ENCODE measurements at places on chromosomes 3 and 15.
A peak's percentile ranks its signal among the peaks of the same experiment; 100 is the strongest.

- no peak for DNase-seq
Observed at GRCh38 chr3:18657858-18658820, 233.0 kb upstream of the SATB1 start.

DNA sequence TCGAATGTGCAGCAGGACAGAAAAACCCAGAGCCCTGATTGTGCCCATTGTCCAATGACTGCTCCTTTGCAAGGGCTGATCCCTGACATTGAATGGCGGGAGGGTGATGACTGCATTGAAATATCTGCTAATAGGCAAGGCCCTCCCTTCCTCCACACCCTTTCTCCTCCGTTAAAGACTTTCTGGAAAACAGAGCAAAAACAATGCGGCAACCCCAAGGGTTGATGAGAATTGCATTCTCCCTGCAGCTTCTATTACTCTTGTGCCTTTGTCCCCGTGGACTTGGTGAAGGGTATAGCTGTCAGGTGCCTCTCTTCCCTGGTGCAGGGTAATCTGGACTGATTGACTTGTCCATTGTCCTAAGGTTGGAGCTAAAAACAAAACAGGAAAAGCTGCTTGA lies 71.8 kb downstream of the THSD4 start:
- DNase-seq = no peak

DNA sequence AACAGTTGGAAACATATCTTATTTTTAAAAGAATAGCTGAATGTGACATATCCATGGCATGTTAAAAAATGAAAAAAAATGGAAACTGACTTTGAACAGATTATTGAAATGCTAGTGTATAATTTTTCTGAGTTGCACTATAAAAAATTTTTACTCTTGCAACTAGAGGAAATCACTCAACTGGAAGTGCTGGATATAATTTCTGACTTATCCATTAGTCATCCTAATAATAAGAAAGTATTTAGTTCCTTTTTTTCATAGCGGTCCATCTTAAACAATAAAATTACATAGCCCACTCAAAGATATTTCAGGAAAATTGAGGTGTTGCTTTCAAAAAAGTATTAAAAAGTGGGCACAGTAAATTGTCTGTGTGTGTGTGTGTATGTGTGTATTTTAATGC lies 80.7 kb downstream of the MBNL1 start:
- DNase-seq = no peak

- DNase-seq = no peak
Observed at GRCh38 chr3:178498871-178499270, 37.4 kb upstream of the KCNMB2 start.

DNA sequence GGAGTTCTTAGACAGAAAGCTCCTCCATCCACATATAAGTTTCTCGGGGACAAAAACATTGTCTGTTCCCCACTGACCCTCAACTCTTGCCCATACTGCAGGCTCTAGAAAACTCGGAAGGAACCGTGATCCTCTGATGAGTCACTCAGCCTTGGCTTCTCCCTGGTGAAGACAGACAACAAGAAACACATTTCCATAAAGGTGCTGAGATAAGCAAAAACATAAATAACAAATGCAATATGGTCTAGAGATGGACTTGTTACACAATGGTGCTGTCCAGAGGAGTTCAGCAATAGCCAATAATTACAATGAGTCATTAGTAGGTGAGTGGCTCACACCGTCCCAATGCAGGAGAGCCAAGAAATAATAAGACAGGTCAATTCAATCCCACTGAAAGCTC lies 43.7 kb downstream of the MAGI1 start:
- DNase-seq = no peak

- no peak for DNase-seq
Observed at GRCh38 chr3:15512166-15512565, 9.3 kb downstream of the COLQ start.

GRCh38 chr15:71810256-71811035 lies at the start of gene NR2E3:
NR2E3 (plus strand) TSS chr15:71810554; CDS start chr15:71810744, 190 bp downstream.
- DNase-seq = no peak

DNA sequence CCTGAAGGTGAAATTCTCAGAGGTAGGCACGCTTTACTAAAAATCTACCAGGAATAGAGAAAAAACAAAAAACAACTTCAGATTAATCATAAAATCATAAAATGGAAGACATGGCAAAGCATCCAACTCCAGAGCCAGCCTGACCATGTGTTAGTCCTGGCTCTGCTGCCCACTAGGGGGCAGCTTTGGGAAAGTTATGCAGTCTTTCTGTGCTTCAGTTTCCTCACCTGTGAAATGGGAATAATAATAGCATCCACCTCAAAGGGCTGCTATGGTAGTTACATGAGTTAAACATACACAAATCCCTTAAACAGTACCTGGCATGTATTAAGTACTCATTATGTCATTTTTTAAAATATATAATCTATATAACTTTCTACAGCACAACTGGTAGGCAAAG lies 52.3 kb downstream of the WNT5A start:
- DNase-seq = no peak

GRCh38 chr3:143321058-143321769 lies 201.6 kb downstream of the CHST2 start:
- peak; percentile 25 for DNase-seq

DNA sequence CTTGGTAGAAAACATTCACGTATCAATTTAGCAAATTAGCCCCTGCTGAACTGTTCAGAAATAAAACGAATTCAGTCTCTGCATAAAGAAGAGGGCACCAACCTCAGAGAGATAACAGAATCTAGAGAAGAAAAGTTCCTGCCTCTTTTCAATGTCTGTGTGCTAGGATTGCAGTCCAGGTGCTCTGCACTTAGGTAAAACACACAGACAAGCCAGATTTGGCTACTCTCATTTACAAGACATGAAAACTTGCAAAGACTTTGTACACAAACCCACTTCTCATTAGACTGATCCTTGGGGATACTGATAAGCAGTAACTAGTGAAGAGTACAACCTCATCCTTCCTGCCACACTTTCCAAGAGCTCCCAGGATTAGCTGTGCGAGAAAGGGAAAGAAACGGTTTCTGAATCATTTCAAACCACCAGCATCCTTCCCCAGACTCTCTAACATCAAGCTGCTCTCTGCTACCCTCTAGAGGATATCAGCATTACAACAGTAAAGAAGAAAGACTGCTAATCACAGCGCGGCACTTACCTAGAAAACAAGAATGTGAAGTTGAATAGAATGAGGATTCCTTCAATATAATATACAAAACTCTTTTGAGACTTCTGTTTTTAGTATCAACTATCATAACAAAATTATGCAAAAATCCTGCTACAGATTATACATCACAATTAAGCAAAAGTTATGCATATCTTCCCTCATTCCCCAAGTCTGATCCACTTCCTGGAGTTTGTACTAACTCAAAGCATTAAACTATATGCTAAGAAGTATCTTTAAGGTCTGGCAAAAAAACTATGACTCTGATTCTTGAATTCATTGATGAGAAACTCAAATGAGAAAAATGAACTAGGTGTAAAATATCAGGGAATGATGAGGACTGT lies 306.4 kb downstream of the MAGI1 start:
- peak; percentile 34 for DNase-seq

DNA sequence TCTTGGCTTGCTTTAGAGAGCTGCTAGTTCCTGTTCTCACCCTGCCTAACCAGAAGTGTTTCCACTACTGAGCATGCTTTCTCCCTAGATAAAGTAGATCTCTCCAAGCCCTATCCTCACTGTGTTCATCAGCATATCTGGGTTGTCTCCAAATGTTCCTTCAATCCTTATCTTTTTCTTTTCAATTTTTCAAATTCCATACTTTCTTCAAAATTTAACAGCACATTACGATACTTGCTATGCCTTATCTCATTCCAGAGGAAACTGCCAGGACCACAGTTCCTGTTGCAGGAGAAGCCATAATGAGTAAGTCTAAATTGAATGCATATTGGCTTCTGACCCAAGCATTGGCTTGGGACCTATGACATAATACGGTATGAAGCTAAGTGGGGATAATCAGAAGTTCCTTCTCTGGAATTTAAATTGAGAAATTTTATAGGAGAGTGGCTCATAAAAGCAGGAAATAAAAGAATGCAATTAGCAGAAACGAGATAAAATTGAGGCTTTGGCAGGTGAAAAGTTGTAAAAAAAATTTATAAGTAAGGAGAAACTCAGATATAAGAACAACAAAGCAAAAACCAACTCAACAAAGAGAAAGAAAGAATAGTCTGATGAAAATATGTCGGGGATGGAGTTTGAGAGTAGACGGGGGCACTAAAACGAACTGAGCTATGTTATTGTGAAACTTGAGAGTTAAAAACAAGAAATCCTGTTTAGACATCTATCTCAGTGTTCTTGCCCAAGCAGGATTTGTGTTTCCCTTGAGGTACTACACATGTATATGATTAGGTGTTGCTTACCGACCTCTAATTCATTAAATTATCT lies 631.7 kb upstream of the CCDC54 start:
- no peak for DNase-seq

GRCh38 chr15:82165948-82166376 lies 96.6 kb downstream of the EFL1 start:
- no peak for DNase-seq

DNA sequence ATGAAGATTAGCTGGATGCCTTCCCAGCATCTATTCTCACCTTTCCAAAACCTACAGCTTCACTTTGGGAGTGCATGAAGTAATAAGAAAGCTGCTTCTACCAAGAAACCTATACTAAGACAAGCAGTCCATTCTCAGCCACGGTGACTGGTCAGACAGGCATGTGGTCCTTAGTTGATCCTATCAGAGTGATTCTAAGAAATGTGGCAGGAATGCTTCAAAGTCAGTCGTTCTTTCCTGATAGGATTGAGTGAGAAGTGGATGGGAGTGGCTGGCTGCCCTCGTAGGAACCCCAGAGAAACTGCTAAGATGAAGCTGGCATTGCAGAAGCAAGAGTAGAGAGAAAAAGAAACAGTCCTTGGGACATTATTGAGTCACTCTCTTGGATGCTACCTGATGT lies 16.6 kb downstream of the FOXB1 start:
- DNase-seq = no peak

DNA sequence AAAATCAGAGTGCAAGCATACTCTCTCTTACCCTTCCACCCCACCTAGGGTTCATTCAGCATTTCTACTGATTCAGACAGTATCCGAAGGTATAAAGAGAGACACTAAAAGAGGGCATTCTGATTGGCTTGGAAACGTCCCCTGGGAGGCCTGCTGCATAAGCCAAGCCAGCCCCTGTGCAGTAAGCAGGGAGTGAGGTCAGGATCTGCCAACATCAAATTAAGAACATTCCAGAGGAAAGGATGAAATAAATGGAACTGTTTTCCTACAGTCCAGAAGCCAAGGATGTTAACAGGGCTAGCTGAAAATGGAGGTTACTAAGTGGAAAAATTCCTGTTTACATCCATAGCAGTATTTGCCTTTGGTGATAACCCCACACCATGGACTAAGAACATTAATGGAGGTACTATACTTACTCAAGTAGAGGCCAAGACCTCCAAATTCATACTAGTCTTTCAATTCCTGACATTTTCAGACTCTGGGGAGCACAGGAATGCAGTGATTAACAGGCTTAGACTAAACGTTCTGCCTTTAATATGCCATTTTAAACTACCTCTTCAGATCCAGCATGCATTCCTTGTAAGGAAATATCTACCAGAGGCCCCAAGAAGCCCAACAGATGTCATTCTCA lies 34.5 kb downstream of the NPTN start:
- DNase-seq = no peak

GRCh38 chr15:77418966-77419835 lies 703 bp downstream of the PEAK1 start:
- DNase-seq = no peak

DNA sequence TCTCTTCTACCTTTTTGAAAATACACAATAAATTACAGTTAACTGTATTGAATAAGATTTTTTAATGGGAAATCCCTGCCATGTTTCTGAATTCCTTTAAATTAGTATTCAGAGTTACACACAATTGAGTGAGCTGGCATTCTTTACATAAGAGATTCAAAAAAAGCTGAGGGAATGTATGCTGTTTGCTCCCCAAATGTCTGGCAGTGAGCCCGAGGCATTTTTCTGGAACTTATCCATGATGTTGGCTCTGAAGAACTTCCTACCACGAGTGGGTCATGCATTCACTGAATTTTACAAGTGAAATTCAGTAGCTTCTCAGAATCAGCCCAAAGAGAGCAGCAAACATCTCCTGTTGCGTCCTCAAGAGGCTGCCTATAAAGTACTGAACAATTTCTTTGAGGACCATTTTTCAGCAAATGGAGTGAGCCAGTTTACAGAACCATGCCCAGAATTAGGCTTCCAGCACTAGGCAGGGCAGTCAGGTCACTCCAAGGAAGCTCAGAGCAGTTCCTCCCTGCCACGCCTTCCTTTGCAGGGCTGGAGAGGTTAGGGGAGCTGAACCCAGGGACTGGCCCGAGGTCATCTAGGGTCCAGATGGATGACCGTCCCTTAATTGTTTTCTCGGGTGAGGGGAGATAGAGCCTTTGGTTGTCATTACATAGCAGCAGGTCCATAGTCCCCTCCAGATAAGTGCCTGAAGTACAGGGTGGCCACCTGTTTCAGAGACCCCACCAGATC lies 21.2 kb downstream of the GABRA5 start:
- DNase-seq = no peak

GRCh38 chr3:149670742-149671492 lies 13.1 kb upstream of the WWTR1 start:
- no peak for DNase-seq

DNA sequence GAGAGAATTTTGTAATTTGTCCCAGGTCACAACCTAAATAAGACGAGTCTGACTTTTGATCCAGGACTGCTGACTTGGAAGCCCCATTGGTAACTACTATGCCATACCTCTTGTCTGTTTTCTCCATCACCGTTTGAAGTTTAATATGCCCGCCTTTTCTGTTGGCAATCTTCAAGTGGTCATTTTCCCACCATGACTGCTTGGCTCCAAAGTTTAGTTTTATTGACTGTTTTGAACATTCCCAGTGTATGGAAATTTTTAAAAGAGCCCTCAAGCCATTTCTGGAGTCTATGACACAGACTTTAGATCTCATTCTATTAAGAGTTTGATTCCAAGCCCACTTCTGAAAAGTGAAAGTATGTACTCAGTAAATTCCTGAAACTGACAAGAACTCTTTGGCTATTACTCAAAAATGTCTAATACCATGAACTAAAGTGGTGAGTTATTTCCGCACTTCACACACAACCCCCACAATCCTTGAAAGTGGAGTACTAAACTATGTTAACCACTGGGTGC lies 136.7 kb upstream of the ADAMTS9 start:
- DNase-seq = no peak

GRCh38 chr3:114902691-114903101 lies 244.4 kb downstream of the ZBTB20 start:
- no peak for DNase-seq

DNA sequence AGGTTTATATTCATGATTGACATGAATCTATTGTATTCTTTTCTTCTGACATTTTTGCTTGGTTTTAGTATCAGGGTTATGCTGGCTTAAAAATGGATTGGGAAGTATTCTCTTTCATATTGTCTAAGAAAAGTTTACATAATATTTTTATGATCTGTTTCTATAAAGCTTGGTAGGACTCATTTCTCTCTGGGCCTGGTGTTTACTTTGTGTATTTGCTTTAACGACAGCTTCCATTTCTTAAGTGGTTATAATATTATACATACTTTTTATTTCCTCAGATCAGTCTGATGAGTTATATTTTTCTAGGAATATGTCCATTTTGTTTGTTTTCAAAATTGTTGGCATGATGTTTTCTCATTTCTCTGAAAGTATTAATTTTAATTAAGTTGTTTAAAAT lies 117.9 kb upstream of the IL12A start:
- DNase-seq = no peak

All from B cell (primary cell).